Vagina (tissue), 2 donors: ENCODE measurements at places on chromosomes 16 and 17. TPM values are rescaled to one million over a fixed set of nuclear protein-coding genes. Genes with fewer than 3 reads are reported as not detected.

- H3K36me3 ChIP-seq: no peaks in the 10 kb centered on the region
- no peaks in the 10 kb centered on the region for H3K4me1 ChIP-seq
- no peak for DNase-seq
Measured at GRCh38 chr17:12744298-12744697, 45.0 kb upstream of the ARHGAP44 start.

- H3K4me1 ChIP-seq: peaks cover 97% of the 10 kb centered on the region
- H3K27ac ChIP-seq: no peak overlapping the region
- H3K4me3 ChIP-seq: no peak overlapping the region
- H3K27me3 ChIP-seq: no peaks in the 10 kb centered on the region
- no peak for DNase-seq
Measured at GRCh38 chr17:46154151-46154816, 38.9 kb downstream of the KANSL1 start.

GRCh38 chr16:10990378-10990777 lies 46.0 kb downstream of the CLEC16A start:
- no peak overlapping the region for H3K4me3 ChIP-seq
- H3K36me3 ChIP-seq: no peaks in the 10 kb centered on the region
- no peak for DNase-seq
- no peak overlapping the region for H3K27ac ChIP-seq
- no peaks in the 10 kb centered on the region for H3K27me3 ChIP-seq
- H3K4me1 ChIP-seq: peaks cover 8% of the 10 kb centered on the region

GRCh38 chr16:52191531-52192134 lies 355.3 kb downstream of the TOX3 start:
- no peaks in the 10 kb centered on the region for H3K36me3 ChIP-seq
- no peak for DNase-seq
- no peaks in the 10 kb centered on the region for H3K27me3 ChIP-seq
- H3K27ac ChIP-seq: no peak overlapping the region
- H3K4me3 ChIP-seq: no peak overlapping the region
- no peaks in the 10 kb centered on the region for H3K4me1 ChIP-seq

GRCh38 chr17:7306911-7307685 lies at the start of gene EIF5A:
Gene EIF5A (plus strand): TSS chr17:7307628. CDS start chr17:7309636, 2,008 bp downstream.
- peaks cover 48% of the 10 kb centered on the region for H3K4me1 ChIP-seq
- H3K27ac ChIP-seq: peak within 1 kb of the TSS; percentile 94
- H3K4me3 ChIP-seq: peak within 1 kb of the TSS; percentile 83
- H3K36me3 ChIP-seq: peaks cover 3% of the 10 kb centered on the region

- no peak for DNase-seq
- H3K27me3 ChIP-seq: no peaks in the 10 kb centered on the region
- no peaks in the 10 kb centered on the region for H3K4me1 ChIP-seq
- no peaks in the 10 kb centered on the region for H3K36me3 ChIP-seq
Measured at GRCh38 chr16:56862776-56863175, 2.2 kb upstream of the SLC12A3 start.

NACA2 gene
- not detected for total RNA-seq

GRCh38 chr16:78961464-78961863 lies 639.1 kb downstream of the MAF start:
- H3K36me3 ChIP-seq: no peaks in the 10 kb centered on the region
- peaks cover 5% of the 10 kb centered on the region for H3K4me1 ChIP-seq
- no peaks in the 10 kb centered on the region for H3K27me3 ChIP-seq
- no peak overlapping the region for H3K27ac ChIP-seq
- no peak for DNase-seq

GRCh38 chr16:78478267-78478861 lies 378.9 kb downstream of the WWOX start:
- no peaks in the 10 kb centered on the region for H3K4me1 ChIP-seq
- no peak for DNase-seq
- H3K27ac ChIP-seq: no peak overlapping the region
- H3K27me3 ChIP-seq: no peaks in the 10 kb centered on the region

GRCh38 chr16:83403761-83404160 lies 404.0 kb upstream of the HSBP1 start:
- no peak overlapping the region for H3K27ac ChIP-seq
- no peaks in the 10 kb centered on the region for H3K4me1 ChIP-seq
- no peak for DNase-seq

KATNB1 gene
- 23.6 TPM for total RNA-seq

GRCh38 chr17:45162025-45162687 lies 481 bp downstream of the HEXIM2 start:
- H3K27ac ChIP-seq: peak overlapping the region; percentile 100
- no peaks in the 10 kb centered on the region for H3K27me3 ChIP-seq
- H3K4me1 ChIP-seq: peaks cover 48% of the 10 kb centered on the region

CD300LB gene
- total RNA-seq: 0.25 TPM

GRCh38 chr17:40503154-40503553 lies 1.7 kb upstream of the TNS4 start:
- no peak overlapping the region for H3K27ac ChIP-seq
- no peak for DNase-seq
- H3K36me3 ChIP-seq: no peaks in the 10 kb centered on the region
- H3K4me1 ChIP-seq: peaks cover 8% of the 10 kb centered on the region

OR3A3 gene
- not detected for total RNA-seq

GRCh38 chr17:2227025-2227699 lies 76.4 kb downstream of the SMG6 start:
- peaks cover 4% of the 10 kb centered on the region for H3K36me3 ChIP-seq
- H3K4me3 ChIP-seq: no peak overlapping the region
- DNase-seq: no peak
- H3K27ac ChIP-seq: no peak overlapping the region
- peaks cover 34% of the 10 kb centered on the region for H3K4me1 ChIP-seq

GRCh38 chr16:88194397-88195268 lies 188.1 kb upstream of the ZNF469 start:
- no peak for DNase-seq
- H3K27me3 ChIP-seq: no peaks in the 10 kb centered on the region
- peak overlapping the region; percentile 43 for H3K27ac ChIP-seq
- no peaks in the 10 kb centered on the region for H3K36me3 ChIP-seq
- no peak overlapping the region for H3K4me3 ChIP-seq

- no peak overlapping the region for H3K27ac ChIP-seq
- H3K4me3 ChIP-seq: peak overlapping the region; percentile 3
- no peaks in the 10 kb centered on the region for H3K27me3 ChIP-seq
- DNase-seq: no peak
- peaks cover 46% of the 10 kb centered on the region for H3K4me1 ChIP-seq
Measured at GRCh38 chr17:45405250-45406086, 27.2 kb downstream of the ARHGAP27 start.

- H3K36me3 ChIP-seq: no peaks in the 10 kb centered on the region
- H3K27me3 ChIP-seq: no peaks in the 10 kb centered on the region
- H3K4me3 ChIP-seq: peak overlapping the region; percentile 26
Measured at GRCh38 chr16:23753908-23754593, 775 bp upstream of the CHP2 start.

- no peak overlapping the region for H3K4me3 ChIP-seq
- peaks cover 20% of the 10 kb centered on the region for H3K4me1 ChIP-seq
- DNase-seq: no peak
Measured at GRCh38 chr17:4220655-4221054, 43.1 kb downstream of the ANKFY1 start.

GRCh38 chr17:5680766-5681165 lies 96.5 kb upstream of the NLRP1 start:
- no peaks in the 10 kb centered on the region for H3K36me3 ChIP-seq
- no peak overlapping the region for H3K27ac ChIP-seq
- DNase-seq: no peak
- H3K4me1 ChIP-seq: no peaks in the 10 kb centered on the region

- H3K4me1 ChIP-seq: no peaks in the 10 kb centered on the region
- H3K27ac ChIP-seq: no peak overlapping the region
- no peak overlapping the region for H3K4me3 ChIP-seq
- no peak for DNase-seq
Measured at GRCh38 chr16:25959221-25959620, 267.5 kb downstream of the HS3ST4 start.

DNA sequence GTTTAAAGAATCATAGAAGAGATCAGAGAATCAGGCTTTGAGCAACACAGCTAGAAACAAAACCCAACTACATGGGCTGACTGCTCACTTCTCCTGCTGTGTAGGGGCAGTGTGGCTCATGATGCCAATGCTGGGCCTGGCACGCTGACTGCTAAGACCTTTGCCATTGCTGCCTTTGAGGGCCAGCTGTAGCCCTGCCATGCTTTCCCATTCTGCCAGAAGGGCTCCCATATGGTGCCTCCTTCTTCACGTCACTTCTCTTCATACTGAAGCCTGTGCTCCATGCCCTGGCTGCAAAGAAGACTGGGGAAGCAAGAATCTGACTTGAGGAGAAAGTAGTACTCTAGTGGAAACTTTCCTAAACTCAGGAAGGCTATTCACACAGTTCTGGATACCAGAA lies 232.9 kb downstream of the UTP18 start:
- H3K27ac ChIP-seq: no peak overlapping the region
- H3K4me1 ChIP-seq: no peaks in the 10 kb centered on the region
- no peaks in the 10 kb centered on the region for H3K36me3 ChIP-seq
- H3K27me3 ChIP-seq: no peaks in the 10 kb centered on the region
- no peak overlapping the region for H3K4me3 ChIP-seq

DNA sequence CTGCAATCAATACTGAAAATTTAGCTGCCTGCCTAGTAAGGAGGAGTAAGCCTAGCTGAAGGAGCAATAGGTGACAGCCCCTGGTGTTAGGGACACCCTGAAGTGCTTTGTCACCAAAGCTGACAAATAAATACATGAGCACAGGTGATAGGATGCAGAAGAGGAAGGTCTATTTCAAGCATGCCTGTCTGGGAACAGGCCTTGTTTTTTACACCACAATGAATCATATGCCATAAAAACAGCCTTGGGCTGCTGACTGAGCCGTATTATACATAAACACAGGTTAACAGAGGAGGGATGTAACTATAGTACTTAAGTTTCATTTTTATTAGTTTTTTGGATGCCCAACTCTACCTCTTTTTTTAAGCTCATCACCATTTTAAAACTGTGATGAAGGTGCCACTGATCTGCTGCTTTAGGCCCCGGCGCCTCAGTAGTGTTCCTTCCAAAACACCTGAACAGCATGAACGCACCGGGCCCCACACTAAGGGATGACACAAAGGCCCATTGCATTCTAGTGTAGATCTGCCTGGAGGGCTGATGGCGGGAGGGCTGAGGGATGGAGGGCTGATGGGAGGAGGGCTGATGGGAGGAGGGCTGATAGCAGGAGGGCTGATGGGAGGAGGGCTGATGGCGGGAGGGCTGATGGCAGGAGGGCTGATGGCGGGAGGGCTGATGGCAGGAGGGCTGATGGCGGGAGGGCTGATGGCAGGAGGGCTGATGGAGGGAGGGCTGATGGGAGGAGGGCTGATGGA lies 150.3 kb downstream of the AATF start:
- no peaks in the 10 kb centered on the region for H3K4me1 ChIP-seq
- no peaks in the 10 kb centered on the region for H3K27me3 ChIP-seq
- H3K36me3 ChIP-seq: no peaks in the 10 kb centered on the region
- H3K27ac ChIP-seq: no peak overlapping the region
- no peak overlapping the region for H3K4me3 ChIP-seq
- DNase-seq: no peak

DNA sequence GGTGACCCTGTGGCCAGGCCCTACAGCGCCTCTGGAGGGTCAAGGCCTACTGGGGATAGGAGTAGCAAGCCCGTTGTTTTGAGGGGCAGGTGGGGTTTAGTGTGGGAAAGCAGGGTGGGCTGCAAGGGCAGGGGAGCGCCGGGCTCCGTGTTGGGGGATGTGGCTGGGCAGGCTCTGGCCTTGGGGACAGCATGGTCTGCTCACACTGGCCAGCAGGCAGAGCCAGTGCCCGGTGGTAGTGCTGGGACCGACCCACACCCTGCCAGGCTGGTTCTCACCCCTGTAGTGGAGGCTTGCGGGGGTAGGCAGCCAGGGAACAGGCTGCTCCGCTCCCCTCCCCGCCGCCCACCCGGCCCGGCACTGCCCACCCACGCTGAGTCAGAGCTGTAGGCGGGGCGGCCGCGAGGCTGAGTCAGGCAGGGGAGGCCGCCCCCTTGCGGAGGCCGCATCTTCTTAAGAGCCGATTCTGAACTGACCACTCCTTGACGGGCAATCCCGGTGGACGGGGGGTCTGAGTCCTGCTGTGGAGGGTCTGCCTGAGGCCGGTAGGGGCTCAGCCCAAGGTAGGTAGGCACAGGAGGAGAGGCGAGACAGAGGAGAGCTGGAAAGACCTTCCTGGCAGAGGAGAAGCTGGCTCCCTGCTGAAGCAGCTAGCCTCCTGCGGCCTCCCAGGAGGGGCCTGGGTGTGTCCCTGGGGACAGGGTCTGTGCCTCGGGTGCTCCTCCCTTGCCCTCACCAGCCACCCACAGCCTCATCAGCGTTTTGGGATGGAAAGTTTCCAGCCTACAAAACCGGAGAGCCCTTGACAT lies 62.4 kb downstream of the BAIAP2 start:
- DNase-seq: no peak
- peak overlapping the region; percentile 94 for H3K27ac ChIP-seq
- peak overlapping the region; percentile 38 for H3K4me3 ChIP-seq
- H3K36me3 ChIP-seq: peaks cover 20% of the 10 kb centered on the region
- peaks cover 59% of the 10 kb centered on the region for H3K4me1 ChIP-seq

CCDC200 gene
- not detected for total RNA-seq

DNA sequence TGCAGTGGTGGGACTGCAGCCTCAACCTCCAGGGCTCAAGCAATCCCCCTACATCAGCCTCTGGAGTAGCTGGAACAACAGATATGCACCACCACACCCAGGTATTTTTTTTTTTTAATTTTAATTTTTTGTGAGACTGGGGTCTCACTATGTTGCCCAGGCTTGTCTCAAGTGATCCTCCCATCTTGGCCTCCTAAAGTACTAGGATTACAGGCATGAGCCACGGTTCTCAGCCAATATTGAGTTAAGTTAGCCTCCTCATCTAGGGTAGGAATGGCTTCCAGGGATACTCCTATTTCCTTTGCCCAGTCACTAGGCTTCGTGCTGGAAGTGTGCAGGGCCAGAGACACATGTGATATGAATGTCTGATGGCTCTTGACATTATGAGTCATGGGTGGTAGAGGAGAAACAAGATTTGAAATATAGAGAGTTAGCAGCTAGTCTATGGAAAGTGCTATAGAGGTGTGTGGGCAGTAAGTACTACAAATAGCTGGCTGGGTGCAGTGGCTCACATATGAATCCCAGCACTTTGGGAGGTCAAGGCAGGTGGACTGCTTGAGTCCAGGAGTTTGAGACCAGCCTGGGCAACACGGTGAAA lies 8.0 kb upstream of the HES7 start:
- H3K27me3 ChIP-seq: no peaks in the 10 kb centered on the region
- DNase-seq: no peak
- no peak overlapping the region for H3K27ac ChIP-seq
- peaks cover 6% of the 10 kb centered on the region for H3K4me1 ChIP-seq
- no peaks in the 10 kb centered on the region for H3K36me3 ChIP-seq

PRSS21 gene
- not detected for total RNA-seq

VASN gene
- 37.6 TPM for total RNA-seq

- no peak for DNase-seq
- H3K4me3 ChIP-seq: no peak overlapping the region
- no peak overlapping the region for H3K27ac ChIP-seq
- H3K4me1 ChIP-seq: no peaks in the 10 kb centered on the region
Measured at GRCh38 chr17:30534938-30535921, 58.0 kb downstream of the GOSR1 start.

- H3K4me3 ChIP-seq: no peak overlapping the region
- H3K27ac ChIP-seq: no peak overlapping the region
- peaks cover 6% of the 10 kb centered on the region for H3K4me1 ChIP-seq
- DNase-seq: no peak
Measured at GRCh38 chr16:86063760-86064405, 164.9 kb downstream of the IRF8 start.

EPX gene
- not detected for total RNA-seq

- no peak for DNase-seq
- H3K27me3 ChIP-seq: no peaks in the 10 kb centered on the region
- H3K27ac ChIP-seq: no peak overlapping the region
- no peaks in the 10 kb centered on the region for H3K4me1 ChIP-seq
- H3K36me3 ChIP-seq: no peaks in the 10 kb centered on the region
- no peak overlapping the region for H3K4me3 ChIP-seq
Measured at GRCh38 chr17:14334276-14334840, 33.5 kb downstream of the HS3ST3B1 start.

AXIN2 gene
- total RNA-seq: 17.9 TPM
